ENCODE measurements at places on chromosomes 13 and 19. TPM values are rescaled to one million over a fixed set of nuclear protein-coding genes. Genes with fewer than 3 reads are reported as not detected.
A peak's percentile ranks its signal among the peaks of the same experiment; 100 is the strongest.

DNA sequence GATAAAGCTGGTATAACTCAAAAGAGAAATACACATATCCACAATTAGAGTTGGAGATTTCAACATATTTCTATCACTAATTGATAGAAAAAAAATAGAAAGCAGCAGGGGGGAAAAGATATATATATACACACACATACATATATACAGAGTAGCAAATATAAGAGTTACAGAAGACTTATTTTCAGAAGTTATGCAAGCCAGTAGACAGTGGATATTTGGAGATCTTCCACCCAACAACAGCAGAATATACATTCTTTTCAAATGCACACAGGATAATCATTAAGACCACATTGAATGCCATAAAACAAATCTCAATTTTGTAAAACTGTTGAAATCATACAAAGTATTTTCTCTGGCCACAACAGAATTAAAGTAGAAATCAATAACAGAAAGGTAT lies 192.8 kb downstream of the LACC1 start:
- no peak for DNase-seq

- DNase-seq, result peak; percentile 56
Measured at GRCh38 chr19:23002690-23003422, at the start of gene ZNF728. Gene ZNF728 (minus strand): TSS chr19:23003176. CDS start chr19:23003030, 146 bp downstream.

GRCh38 chr13:59016250-59016649 lies 1147.5 kb downstream of the DIAPH3 start:
- no peak for DNase-seq

GRCh38 chr13:29935309-29935981 lies 85.0 kb upstream of the UBL3 start:
- no peak for DNase-seq

The POLRMT gene
- total RNA-seq, result 56.0 TPM

All from mucosa of gallbladder (tissue), 1 donor.